Testis (tissue), 5 donors: ENCODE measurements at places on chromosomes 6 and 20.
A peak's percentile ranks its signal among the peaks of the same experiment; 100 is the strongest.

GRCh38 chr6:85803721-85804120, 161.0 kb upstream of the SYNCRIP start:
- H3K4me3 ChIP-seq: no peak overlapping the region
- no peak overlapping the region for H3K27ac ChIP-seq
- DNase-seq: no peak
- H3K36me3 ChIP-seq: no peaks in the 10 kb centered on the region
- H3K4me1 ChIP-seq: no peaks in the 10 kb centered on the region
- H3K27me3 ChIP-seq: no peaks in the 10 kb centered on the region

DNA sequence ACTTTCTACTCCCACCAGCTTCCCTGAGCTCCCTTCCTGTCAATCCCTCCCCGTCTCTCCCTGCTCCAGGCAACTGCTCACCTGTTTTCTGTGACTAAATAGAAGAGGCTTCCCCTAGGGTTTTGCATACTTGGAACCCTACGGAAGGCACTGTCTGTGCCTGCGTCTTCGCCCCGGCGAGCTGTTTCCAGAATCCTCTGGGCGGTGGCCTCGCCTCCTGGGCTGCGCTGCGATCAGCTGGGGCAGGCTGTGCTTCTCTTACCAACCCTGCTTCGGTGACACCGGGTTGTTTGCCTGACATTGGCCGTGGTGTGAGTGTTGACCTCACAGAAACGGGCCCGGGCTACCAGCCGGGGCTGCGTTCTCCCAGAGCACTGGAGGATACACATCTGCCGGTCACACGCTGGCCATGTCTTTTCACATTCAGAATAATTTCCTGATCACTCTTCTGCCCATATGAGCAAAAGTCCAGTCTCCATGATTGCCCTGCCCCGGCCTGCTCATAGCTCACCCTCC, 29.4 kb upstream of the CCR6 start:
- H3K36me3 ChIP-seq: no peaks in the 10 kb centered on the region
- H3K4me1 ChIP-seq: no peaks in the 10 kb centered on the region

DNA sequence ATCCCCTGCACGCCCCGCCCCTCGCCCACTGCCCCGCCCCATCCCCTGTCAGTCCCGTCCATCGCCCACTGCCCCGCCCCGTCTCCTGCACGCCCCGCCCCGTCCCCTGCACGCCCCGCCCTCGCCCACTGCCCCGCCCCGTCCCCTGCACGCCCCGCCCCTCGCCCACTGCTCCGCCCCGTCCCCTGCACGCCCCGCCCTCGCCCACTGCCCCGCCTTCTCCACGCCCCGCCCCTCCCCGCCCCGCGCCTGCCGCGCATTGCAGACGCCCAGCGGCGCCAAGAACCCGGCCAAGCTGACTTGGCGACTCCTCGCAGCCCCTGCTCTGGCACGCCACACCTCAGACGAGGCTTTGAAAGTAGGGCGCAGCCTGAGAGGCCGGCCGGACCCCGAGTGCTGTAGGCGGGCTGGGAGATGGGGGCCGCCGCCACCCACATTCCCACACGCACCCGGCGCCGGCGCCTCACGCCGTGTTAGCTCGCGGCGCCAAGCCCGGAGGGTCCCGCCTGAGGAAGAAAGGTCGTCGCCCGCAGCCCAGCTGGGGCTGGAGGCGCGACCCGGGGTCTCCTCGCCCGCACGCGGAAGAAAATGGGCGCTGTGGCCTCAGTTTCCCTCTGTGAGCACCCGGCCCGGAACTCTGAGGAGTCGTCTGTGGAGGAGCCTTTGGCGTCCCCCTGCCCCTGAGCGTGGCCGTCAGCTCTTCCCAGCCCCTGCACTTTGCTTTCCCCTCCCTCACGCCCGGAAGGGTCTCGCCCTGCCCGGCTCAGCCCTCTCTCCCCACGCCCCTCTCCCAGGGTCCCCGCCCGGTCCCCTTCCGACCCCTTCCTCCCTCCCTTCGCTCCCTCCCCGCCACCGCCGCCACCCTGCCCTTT, at the start of gene RAD21L1:
TSS of gene RAD21L1 (plus strand) at position 262 of the 872 bp plus-strand sequence. CDS start 2,410 bp downstream, outside the sequence.
- peak within 1 kb of the TSS; percentile 67 for H3K4me3 ChIP-seq
- peak; percentile 76 for DNase-seq
- H3K27ac ChIP-seq: no peak within 1 kb of the TSS
- H3K27me3 ChIP-seq: no peaks in the 10 kb centered on the region

GRCh38 chr6:136644597-136644952, 94.4 kb upstream of the MAP7 start:
- no peak for DNase-seq
- H3K4me3 ChIP-seq: no peak overlapping the region
- no peaks in the 10 kb centered on the region for H3K27me3 ChIP-seq
- H3K27ac ChIP-seq: peak overlapping the region; percentile 69
- no peaks in the 10 kb centered on the region for H3K36me3 ChIP-seq

DNA sequence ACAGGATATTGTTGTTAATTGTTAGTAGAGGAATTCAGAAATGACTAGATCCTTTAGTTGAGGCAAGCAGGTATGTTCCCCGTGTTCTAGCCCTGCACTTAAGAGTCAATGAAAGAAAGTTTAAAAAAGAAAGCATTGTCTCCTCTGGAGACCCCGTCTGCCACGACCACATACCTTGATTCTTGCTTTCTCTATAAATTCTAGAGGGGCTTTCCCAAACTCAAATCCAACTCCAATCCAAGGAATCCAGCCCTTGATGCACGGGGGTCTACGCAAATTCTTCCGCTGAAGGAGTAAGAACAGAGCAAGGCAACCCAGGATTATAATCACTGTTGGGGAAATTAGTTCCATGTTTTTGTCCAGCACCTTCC, 401 bp downstream of the CYP39A1 start:
- H3K4me1 ChIP-seq: no peaks in the 10 kb centered on the region
- peak overlapping the region; percentile 70 for H3K4me3 ChIP-seq
- H3K36me3 ChIP-seq: no peaks in the 10 kb centered on the region
- no peak for DNase-seq

- no peaks in the 10 kb centered on the region for H3K36me3 ChIP-seq
- H3K4me1 ChIP-seq: peaks cover 5% of the 10 kb centered on the region
- no peaks in the 10 kb centered on the region for H3K27me3 ChIP-seq
- H3K27ac ChIP-seq: no peak overlapping the region
- no peak overlapping the region for H3K4me3 ChIP-seq
These were observed 8.9 kb downstream of the FYN start for GRCh38 chr6:111864138-111865048.

- H3K27ac ChIP-seq: peak overlapping the region; percentile 39
- peak; percentile 50 for DNase-seq
- no peak overlapping the region for H3K4me3 ChIP-seq
- peaks cover 56% of the 10 kb centered on the region for H3K4me1 ChIP-seq
- no peaks in the 10 kb centered on the region for H3K36me3 ChIP-seq
These were observed 60.4 kb upstream of the QKI start for GRCh38 chr6:163354085-163354484.

DNA sequence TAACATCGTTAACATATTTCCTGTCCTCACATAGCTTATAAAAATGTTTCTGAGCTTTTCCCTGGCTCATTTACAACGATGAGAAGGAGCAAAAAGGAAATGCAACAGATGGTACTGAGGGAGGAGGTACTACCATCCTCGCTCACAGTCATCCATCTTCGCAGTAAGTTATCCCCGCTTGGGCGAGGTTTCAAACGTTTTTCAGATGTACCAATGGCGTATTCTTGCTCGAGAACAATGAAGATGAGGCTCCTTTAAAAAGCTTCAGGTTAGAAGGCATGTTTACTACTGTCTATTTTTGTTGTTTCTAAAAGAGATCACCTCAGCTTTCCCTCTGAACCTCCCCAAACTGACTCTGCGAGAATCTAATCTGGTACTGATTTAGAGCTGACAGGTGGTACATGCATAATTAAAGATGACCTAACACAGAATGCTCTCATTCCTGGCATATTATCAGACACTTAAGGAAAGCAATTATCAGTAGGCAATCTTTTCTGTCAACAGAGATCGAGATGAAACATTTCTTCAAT, 178.7 kb downstream of the GJA10 start:
- no peaks in the 10 kb centered on the region for H3K27me3 ChIP-seq
- no peaks in the 10 kb centered on the region for H3K36me3 ChIP-seq
- H3K4me3 ChIP-seq: no peak overlapping the region
- H3K4me1 ChIP-seq: no peaks in the 10 kb centered on the region
- no peak for DNase-seq

DNA sequence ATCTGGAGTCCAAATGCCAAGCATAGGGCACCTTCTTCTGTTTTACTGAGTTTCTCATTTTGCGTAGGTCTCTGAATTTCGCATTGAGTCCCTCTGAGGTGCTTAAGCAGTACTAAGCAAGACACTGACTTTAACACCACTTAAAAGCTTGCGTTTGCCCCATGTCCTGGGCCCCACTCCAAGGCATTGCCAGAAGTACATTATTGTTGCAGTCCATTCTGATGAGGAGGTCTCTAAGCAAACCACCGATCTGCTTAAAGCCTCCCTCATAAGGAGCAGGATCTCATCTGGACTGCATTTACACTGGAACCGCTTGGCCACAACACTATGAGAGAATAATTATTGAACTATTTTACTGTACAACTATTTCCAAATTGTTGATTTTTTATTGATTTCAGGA, 16.3 kb downstream of the BMP2 start:
- H3K4me3 ChIP-seq: no peak overlapping the region
- no peaks in the 10 kb centered on the region for H3K36me3 ChIP-seq
- H3K27me3 ChIP-seq: no peaks in the 10 kb centered on the region
- no peaks in the 10 kb centered on the region for H3K4me1 ChIP-seq

GRCh38 chr6:18495236-18495635, 108.1 kb downstream of the RNF144B start:
- no peaks in the 10 kb centered on the region for H3K36me3 ChIP-seq
- no peak overlapping the region for H3K4me3 ChIP-seq
- no peaks in the 10 kb centered on the region for H3K4me1 ChIP-seq
